ENCODE measurements at places on chromosomes 2 and 18.

- peak; percentile 17 for DNase-seq
Observed at GRCh38 chr2:167144179-167144898, 256.1 kb downstream of the XIRP2 start.

GRCh38 chr18:3689091-3689490 is 239.1 kb downstream of the TGIF1 start:
- DNase-seq = peak; percentile 69

DNA sequence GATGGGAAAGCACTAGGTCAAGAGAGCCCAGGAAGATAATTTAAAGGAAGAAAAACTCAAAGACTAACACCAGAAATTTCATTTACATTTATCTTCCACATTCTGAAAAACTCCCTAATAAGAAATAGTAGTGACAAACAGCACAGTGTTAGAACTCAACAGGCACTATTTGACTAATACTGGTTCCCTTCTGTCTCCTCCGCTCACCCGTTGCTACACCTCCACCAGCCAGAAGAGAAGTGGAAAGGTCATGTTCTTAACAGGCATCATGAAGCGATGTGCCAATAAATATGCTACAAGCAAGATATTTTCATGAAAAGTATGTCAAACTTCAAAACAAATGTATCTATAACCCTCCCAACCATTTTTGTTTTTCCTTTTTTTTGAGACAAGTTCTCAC is 5.7 kb downstream of the ROCK1 start:
- no peak for DNase-seq

- no peak for DNase-seq
Observed at GRCh38 chr2:223619486-223620129, 17.4 kb upstream of the SCG2 start.

GRCh38 chr2:187136646-187137045 is 287.7 kb upstream of the ZSWIM2 start:
- no peak for DNase-seq

All from fibroblast of villous mesenchyme (primary cell).